NCI-H2081 (cell line): ENCODE measurements at places on chromosomes 3 and 15.

GRCh38 chr15:57506422-57506821 lies 85.3 kb upstream of the MYZAP start:
- no peak for DNase-seq

DNA sequence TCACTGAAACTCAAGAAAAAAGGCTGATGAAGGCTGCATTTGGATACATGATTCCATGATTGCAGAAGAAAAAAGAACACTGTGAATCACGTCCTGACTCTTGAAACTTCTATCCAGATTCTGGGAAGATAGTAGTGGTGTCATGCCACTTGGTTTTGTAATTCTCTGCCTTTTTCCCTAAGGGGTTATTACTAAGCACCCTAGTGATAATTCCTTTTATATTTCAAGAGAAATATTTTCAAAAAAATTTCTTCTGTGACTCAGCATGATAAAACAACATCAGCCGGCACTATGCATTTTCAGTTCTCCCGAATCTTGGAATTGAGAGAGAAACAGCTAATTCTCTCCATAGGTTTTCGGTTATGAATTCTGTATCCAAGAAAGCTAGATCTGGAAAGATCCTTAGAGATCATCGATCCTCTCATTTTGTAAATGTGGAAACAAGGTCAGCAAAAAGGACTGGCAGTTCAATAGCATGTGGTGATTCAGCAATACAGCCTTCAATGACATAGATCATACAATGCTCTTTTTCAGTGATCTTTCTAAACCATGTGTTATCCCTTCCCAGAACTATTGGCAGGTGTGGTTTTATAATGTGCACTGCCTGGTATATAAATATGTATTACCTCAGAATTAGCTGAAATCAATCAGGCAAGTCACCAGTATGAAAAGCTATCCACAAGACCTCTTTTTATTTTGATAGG lies 42.6 kb upstream of the TP63 start:
- no peak for DNase-seq

GRCh38 chr15:47718497-47719437 lies 1.5 kb downstream of the SEMA6D start:
- no peak for DNase-seq

DNA sequence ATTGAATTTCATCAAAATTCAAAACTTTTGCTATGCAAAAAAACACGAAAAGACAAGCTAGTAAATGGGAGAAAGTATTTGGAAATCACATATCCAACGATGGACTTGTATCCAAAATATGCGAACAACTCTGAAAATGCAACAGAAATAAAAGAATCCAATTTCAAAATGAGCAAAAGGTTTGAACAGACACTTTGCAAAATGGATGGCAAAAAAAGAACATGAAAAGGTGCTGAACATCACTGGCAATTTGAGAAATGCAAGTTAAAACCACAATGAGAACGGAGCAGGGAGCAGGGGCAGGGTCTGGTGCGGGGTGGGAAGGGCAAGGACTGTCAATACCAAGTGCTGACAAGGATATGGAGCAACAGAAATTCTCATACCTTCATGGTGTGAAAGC lies 23.1 kb upstream of the FOXP1 start:
- no peak for DNase-seq

GRCh38 chr15:45653702-45654424 lies 19.0 kb downstream of the SQOR start:
- DNase-seq, result no peak

- DNase-seq, result no peak
Measured at GRCh38 chr15:81532001-81532400, 158.0 kb upstream of the TMC3 start.

- DNase-seq, result no peak
Measured at GRCh38 chr3:22269831-22270230, 518.8 kb upstream of the ZNF385D start.

DNA sequence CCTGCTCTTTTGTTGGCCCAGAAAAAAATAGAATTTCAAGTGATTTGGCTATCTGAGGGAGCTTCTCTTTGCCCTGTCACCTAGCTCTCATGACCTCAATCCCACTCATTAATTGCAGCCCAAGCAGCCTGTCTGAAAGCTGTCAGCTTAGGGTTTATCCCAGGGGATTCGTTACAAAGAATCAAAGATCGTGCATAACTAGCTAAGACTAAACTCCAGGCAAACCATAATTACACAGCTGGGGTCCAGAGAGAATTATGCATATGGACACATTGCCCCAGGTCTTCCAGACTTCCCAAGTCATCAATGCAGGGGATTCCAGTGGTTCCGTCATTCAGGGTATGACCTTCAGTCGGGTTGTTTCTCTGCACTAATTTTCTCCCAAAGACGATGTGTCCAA lies 91.6 kb upstream of the CBLB start:
- no peak for DNase-seq

- DNase-seq, result no peak
Measured at GRCh38 chr3:184360929-184361531, 375 bp downstream of the CLCN2 start.

DNA sequence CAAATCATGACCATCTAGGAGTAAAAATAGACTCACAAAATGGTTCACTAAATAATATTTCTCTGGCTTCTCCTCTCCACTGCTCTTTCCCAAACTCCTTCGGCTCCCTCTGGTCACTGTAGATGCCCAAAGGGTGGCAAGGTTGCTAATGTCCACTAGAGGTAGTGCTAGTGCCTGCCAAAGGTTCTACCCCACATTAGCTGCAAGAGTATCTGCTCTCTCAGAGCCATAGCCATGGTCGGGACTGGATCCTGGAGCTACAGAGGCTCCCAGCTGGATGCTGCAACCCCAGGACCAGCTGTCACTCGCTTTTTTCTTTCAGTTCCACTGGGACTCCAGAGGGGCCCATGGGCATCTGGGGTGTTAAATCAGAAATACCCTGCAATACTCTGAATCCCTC lies 8.5 kb downstream of the HTR3D start:
- peak; percentile 48 for DNase-seq

GRCh38 chr3:49530701-49531100 lies 23.6 kb upstream of the BSN start:
- no peak for DNase-seq

GRCh38 chr3:118089563-118089962 lies 945.1 kb downstream of the IGSF11 start:
- no peak for DNase-seq

- no peak for DNase-seq
Measured at GRCh38 chr3:72912532-72912931, 24.7 kb downstream of the GXYLT2 start.

GRCh38 chr15:67164811-67165253 lies 89.6 kb downstream of the AAGAB start:
- no peak for DNase-seq

DNA sequence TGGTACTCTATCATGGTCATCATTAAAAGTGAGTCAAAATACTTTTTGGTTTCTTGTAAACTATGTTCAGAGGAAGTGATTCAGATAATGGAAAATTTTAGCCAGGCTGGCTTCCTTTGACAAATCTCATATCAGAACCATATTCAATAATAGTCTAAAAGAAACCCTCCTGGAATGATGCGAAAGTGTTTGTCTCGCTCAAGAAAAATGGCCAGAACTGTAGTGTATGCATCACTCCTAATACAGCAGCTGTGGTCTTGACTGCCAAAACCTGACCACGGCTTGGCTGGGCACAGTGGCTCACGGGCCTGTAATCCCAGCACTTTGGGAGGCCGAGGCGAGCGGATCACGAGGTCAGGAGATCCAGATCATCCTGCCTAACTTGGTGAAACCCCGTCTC lies 35.6 kb upstream of the KCNMB2 start:
- no peak for DNase-seq
